Forelimb muscle (tissue), 1 donor: ENCODE measurements at places on chromosomes 2 and 18. TPM values are rescaled to one million over a fixed set of nuclear protein-coding genes. Genes with fewer than 3 reads are reported as not detected.

PSMA8 gene
- not detected for polyA plus RNA-seq

ELOA2 gene
- not detected for polyA plus RNA-seq

GALNT3 gene
- polyA plus RNA-seq, result 0.97 TPM

SAG gene
- 0.10 TPM for polyA plus RNA-seq

HOXD13 gene
- not detected for polyA plus RNA-seq

AQP4 gene
- 0.33 TPM for polyA plus RNA-seq

CYP27A1 gene
- polyA plus RNA-seq, result 21.2 TPM

PREB gene
- 35.4 TPM for polyA plus RNA-seq

DNA sequence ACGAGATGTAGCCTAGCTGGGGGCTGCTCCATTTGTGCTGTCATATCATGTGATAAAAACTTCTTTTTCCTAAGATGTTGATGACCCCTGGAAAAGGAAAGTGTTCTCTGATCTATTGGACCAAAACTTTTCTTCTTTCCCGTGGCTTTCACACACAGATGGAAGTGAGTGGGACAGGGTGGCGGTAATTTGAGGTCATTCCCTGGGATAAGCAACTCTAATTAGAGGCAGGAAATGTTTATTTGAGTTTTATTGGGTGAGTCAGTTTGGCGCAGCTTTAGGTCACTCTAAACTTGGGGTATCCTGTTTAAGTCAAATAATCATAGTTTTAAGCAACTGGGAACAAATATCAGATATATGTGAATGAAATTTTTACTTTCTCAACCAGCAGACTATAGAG is 221.0 kb upstream of the EPAS1 start:
- DNase-seq, result no peak

GRCh38 chr18:581096-581495 is 916 bp downstream of the CETN1 start:
- DNase-seq, result no peak

DNA sequence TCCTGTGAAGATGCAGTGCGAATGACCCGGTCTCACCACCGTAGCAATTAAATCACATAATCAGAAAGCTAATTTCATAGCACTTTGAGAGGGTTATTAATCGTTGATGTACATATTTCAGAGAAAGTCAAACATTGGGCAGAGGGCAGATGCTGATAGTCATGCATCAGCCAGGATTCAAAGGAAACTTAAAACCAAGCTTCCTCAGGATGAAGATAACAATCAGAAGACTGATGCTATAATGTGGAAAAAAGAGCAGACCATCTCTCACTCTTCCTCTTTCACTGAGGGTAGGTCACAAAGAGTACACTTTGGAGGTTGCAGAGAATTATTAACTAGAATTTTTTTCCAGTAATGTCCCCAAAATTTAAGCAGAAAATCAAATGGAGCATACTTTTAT is 1027.7 kb upstream of the ZEB2 start:
- no peak for DNase-seq

DNA sequence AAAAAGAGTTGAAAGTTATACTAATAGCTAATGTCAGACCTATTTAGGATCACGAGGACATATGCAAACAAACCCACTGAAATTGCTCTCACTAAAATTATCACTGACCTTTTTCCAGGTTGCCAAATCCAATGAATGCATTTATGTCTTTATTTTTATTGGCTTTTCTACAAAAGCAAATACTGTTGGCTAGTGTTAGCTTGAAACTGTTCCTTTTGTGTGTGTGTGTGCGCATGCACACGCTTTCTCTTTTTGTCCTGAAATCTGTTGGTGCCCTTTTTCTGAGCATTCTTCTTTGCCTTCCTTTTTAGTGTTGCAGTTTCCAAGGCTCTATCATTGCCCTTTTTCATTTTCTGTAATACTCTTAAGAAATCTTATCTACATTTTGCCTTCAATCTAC is 1269.2 kb downstream of the LRP1B start:
- no peak for DNase-seq

DNA sequence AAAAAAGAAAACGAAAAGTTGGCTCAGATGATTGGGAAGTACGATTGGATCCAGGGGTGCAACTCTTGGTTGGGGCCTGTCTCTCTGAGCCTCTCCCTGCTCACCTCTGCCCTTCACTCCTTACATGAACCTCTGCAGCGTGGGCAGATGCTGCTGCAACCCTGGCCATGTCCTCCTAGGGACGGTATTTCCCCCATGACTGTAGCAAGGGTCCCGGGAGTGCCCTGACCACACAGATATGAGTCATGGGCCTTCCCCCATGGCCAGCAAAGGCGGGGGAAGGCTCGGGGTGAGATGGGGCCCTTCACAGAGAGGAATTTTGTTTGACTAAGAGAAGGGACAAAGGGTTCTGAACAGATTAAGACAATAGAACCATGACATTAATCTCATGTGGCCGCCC is 129.0 kb downstream of the NCK2 start:
- no peak for DNase-seq

DNA sequence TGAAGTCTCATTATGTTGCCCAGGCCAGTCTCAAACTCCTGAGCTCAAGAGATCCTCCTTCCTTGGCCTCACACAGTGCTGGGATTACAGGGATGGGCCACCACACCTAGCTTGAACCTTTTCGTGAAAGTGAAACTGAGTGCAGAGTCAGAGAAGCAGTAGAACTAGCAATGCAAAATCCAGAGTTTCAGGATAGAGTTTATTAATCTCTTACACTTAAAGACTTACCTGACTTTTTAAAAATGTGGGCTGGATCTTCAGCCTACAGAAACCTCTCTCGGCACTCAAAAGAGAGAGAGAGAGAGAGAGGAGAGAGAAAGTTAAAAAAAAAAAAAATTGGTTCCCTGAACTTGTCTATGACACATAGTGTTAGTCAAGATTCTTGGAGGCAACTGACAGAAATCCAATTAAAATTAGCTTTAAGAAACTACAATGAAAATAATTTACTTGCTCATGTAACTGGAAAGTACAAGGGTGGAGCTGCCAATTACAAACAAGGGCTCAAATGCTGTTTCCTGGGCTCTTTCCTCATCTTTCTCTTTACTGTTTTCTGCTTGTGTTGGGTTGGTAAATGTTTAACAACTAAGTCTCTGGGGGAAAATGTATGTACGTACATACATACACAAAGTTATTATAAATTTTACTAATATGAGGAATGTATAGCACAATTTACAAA is 98.1 kb upstream of the CERS6 start:
- no peak for DNase-seq

- DNase-seq, result no peak
Measured at GRCh38 chr18:34871435-34871834, 161.3 kb downstream of the DTNA start.

DNA sequence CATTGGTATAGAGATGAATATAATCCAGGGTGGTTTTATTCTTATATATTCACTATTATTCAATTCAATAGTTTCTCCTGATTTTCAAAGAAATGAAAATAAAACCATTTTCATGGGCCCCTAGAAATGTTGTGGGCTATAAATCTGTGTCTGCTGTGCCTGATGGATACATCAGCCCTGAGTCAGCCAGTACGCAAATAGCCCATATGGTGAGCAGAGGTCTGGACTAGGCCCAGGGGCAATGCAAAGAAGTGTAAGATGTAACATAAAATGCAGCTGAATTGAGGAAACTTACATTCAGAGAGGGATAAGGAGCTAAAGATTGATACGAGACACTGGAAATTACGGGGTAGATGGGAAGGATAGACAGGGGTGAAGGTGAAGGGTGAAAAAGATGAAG is 122.5 kb downstream of the MAIP1 start:
- no peak for DNase-seq

DNA sequence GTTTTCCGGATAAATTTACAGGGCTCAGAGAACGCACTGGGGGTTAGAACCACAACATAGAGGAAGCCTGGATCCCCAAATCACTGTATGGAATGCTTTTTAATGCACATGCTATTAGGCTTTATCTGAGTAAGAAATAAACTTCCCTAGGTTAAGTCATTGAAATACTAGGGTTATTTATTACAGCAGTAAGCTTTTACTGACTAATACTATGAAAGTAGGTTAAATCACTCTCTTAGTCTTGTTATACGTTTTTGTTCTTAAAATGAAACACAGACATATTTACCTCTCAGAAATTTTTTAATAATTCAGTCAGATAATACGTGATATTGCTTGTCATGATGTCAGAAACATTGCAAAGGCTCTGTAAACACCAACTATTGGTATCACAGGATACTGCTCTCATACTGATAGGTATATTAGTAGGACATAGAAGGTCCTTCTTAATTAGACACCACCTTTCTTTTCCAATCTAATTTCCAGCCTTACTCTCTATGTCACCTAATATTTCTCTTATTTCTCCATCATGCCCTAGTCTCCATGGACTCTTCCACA is 162.7 kb upstream of the NYAP2 start:
- no peak for DNase-seq

DNA sequence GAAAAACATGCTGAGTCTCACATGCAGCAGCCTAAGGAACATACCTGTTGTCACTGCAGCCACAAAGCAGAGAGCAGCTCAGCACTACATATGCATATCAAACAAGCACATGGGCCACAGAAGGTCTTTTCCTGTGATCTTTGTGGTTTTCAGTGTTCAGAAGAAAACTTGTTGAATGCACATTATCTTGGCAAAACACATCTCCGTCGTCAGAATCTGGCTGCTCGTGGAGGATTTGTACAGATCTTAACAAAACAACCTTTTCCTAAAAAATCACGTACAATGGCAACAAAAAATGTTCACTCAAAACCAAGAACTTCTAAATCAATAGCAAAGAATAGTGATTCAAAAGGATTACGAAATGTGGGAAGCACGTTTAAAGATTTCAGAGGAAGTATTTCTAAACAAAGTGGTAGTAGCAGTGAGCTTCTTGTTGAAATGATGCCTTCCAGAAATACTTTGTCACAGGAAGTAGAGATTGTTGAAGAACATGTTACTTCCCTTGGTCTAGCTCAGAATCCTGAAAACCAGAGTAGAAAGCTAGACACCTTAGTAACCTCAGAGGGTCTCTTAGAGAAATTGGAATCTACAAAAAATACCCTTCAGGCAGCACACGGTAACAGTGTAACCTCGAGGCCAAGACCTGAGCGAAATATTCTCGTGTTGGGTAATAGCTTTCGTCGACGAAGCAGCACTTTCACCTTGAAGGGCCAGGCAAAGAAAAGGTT is 34.1 kb downstream of the ZNF407 start:
- no peak for DNase-seq

DNA sequence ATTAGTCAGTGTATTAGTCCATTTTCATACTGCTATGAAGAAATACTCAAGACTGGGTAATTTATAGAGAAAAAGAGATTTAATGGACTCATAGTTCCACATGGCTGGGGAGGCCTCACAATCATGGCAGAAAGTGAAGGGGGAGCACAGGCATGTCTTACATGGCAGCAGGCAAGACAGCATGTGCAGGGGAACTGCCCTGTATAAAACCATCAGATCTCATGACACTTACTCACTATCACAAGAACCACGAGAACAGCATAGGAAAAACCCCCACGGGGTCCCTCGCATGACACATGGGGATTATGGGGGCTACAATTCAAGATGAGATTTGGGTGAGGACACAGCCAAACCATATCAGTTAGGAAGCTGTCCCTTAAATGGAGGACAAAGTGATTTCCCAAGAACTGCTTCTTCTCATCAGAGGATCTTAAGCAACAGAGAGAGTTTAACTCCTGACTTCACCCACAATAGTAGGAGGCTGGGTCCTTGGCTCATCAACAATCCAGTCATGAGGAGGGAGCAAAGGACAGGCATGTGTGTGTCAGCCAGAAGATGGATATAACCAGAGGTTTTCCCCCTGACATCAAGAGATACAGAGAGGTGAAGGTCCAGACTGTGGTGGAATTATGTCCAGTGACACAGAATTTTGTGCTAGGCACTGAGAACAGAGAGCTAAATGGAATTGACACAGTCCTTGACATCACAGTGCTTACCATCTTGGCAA is 203.8 kb upstream of the SH3BP4 start:
- no peak for DNase-seq

GRCh38 chr18:51654488-51655326 is 457.2 kb upstream of the MEX3C start:
- DNase-seq, result no peak
